ENCODE measurements at places on chromosomes 5 and 9.
A peak's percentile ranks its signal among the peaks of the same experiment; 100 is the strongest.

- DNase-seq: no peak
- H3K27me3 ChIP-seq: no peaks in the 10 kb centered on the region
- no peaks in the 10 kb centered on the region for H3K4me1 ChIP-seq
- H3K27ac ChIP-seq: no peak overlapping the region
- no peak overlapping the region for H3K4me3 ChIP-seq
- H3K36me3 ChIP-seq: no peaks in the 10 kb centered on the region
Observed at GRCh38 chr5:20956134-20956533, 968.1 kb upstream of the CDH18 start.

DNA sequence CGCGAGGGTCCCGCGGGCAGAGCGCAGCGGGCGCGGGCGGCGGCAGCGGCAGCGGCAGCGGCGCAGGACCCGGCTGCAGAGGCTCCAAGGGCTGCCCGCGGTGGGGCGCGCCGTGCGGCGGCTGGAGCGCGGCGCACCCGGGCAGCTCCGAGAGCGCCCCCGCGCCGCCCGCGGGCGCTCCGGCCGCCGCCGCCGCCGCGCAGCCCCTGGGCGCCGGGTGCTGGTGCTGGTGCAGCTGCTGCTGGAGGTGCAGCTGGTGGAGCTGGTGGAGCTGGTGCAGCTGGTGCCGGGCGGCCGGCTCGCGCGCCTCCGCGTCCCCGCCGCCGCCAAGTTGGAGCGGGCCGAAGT lies 644 bp downstream of the IER5L start:
- DNase-seq: peak; percentile 63
- H3K4me3 ChIP-seq: no peak overlapping the region
- peaks cover 6% of the 10 kb centered on the region for H3K4me1 ChIP-seq
- no peaks in the 10 kb centered on the region for H3K36me3 ChIP-seq
- no peak overlapping the region for H3K27ac ChIP-seq

GRCh38 chr9:19130436-19130835 lies 3.1 kb upstream of the PLIN2 start:
- no peak for DNase-seq

- peak overlapping the region; percentile 66 for H3K27ac ChIP-seq
- H3K4me1 ChIP-seq: peaks cover 24% of the 10 kb centered on the region
Observed at GRCh38 chr5:97164846-97165245, 18.2 kb downstream of the RIOK2 start.

DNA sequence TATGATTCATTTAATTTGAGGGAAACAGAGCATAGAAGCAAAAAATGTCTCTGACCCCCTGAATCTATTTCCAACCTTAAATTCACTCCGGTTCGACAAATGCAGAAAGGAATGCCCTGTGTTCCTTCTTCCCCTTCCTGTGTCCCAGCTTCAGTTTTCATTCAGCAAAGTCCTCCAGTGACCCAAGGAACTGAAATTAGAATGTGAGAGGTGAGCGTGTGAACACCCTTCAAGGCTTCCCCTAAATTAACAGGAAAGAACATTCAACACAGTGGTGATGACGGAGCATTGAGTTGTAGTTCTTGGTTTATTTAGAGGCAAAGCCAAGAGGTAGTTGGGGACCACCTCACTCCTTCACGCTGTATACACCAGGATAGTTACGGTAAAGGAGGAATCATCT lies 97.6 kb upstream of the CTSL start:
- no peaks in the 10 kb centered on the region for H3K27me3 ChIP-seq
- no peaks in the 10 kb centered on the region for H3K4me1 ChIP-seq
- no peak overlapping the region for H3K27ac ChIP-seq
- no peak overlapping the region for H3K4me3 ChIP-seq

DNA sequence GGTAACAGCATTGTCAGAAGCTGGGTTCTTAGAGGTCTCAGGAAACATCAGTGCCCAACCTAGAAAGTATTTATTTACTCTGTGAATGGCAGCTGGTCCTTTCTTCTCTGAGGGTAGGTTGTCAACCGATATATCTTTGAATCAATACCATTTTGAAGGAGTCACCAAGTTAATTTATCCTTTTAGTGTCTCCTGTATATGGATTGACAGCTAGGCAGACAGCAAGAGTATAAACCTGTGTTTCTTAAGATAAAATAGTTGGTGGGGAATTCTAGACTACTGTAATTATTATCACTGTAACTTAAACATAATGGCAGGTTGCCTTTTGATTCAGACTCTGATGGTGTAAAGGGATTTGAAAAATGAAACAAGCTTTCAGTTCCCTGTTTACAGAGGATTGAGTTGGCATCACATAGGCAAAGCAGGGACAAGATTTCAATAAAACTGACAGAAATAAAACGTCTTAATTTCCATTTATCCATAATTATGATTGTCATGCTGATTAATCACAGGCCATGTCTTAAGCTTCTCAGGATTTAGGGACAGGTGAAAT lies 190.8 kb upstream of the HAPLN1 start:
- no peaks in the 10 kb centered on the region for H3K4me1 ChIP-seq
- no peak overlapping the region for H3K27ac ChIP-seq
- no peak for DNase-seq
- H3K4me3 ChIP-seq: no peak overlapping the region
- no peaks in the 10 kb centered on the region for H3K36me3 ChIP-seq
- H3K27me3 ChIP-seq: no peaks in the 10 kb centered on the region

GRCh38 chr5:14870337-14871213 lies 1.0 kb downstream of the ANKH start:
- peak overlapping the region; percentile 98 for H3K4me3 ChIP-seq
- H3K27me3 ChIP-seq: no peaks in the 10 kb centered on the region
- H3K36me3 ChIP-seq: peaks cover 22% of the 10 kb centered on the region
- peak; percentile 57 for DNase-seq

DNA sequence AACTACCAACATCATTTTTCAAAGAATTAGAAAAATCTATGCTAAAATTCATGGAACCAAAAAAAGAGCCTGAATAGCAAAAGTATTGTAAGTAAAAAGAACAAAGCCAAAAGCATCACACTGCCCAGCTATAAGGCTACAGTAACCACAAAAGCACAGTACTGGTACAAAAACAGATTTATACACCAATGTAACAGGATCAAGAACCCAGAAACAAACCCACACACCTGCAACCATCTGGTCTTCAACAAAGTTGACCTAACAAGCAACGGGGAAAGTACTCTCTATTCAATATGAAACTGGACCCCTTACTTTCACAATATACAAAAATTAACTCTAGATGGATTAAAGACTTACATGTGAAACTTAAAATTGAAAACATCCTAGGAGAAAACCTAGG lies 94.2 kb upstream of the TARS1 start:
- no peak overlapping the region for H3K4me3 ChIP-seq
- no peak for DNase-seq
- peaks cover 9% of the 10 kb centered on the region for H3K27me3 ChIP-seq
- H3K4me1 ChIP-seq: no peaks in the 10 kb centered on the region

GRCh38 chr9:121607434-121608167 lies 43.8 kb upstream of the DAB2IP start:
- H3K27me3 ChIP-seq: peaks cover 63% of the 10 kb centered on the region
- no peak overlapping the region for H3K4me3 ChIP-seq
- H3K27ac ChIP-seq: no peak overlapping the region
- H3K4me1 ChIP-seq: peaks cover 3% of the 10 kb centered on the region
- DNase-seq: no peak

DNA sequence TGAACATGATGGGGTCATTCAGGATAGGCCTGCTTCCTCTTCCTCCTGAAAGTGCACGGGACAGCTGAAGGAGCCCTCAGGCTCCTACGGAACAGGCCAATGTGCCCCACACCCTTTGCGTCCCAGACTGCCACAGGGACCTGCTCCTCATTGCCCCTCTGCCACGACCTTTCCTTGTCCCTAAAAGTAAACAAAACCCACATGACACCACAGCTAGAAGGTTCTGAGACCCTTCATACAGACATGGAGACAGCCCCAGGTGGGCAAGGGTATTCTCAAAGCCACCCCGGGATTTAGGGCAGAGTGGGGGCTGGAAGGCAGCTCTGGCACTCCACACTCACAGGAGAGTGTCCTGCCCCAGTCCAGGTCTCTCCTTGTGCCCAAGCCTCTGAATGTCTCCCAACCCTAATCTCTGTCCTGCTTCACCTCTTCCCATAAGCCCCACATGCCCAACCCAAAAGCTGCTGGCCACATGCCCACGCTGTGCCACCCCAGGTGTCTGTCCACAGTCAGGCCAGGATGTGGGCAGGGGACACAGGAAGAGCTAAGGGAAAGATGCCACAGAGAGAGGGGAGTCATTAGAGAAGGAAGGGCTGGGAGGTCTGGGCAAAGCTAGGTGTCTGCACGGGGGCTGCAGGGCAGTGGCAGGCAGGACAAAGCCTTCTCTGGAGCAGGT lies 800 bp downstream of the AMBP start:
- peaks cover 14% of the 10 kb centered on the region for H3K27me3 ChIP-seq
- no peak overlapping the region for H3K4me3 ChIP-seq
- H3K27ac ChIP-seq: no peak overlapping the region
- no peaks in the 10 kb centered on the region for H3K36me3 ChIP-seq
- no peaks in the 10 kb centered on the region for H3K4me1 ChIP-seq

DNA sequence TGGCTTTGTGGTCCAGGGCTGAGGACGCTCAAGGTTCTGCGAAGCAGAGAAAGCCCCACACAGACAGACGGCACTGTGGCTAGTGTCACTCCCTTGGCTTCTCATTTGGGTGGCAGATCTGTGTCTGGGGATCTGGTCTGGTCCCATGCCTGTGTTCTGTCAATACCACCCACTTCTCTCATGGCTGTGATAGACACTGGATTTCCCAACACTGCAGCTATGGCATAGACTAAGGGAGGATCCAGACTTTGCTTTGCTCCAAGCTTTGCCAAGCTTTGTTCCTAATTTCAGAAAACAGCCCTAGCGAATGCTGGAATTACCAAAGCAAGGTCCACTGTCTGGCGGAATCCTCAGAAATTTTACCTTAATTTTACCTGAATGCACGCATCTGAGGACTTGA lies 62.1 kb downstream of the GADD45G start:
- H3K36me3 ChIP-seq: peaks cover 1% of the 10 kb centered on the region
- H3K27me3 ChIP-seq: peaks cover 8% of the 10 kb centered on the region
- no peak overlapping the region for H3K27ac ChIP-seq
- H3K4me3 ChIP-seq: no peak overlapping the region
- H3K4me1 ChIP-seq: peaks cover 3% of the 10 kb centered on the region
- no peak for DNase-seq

GRCh38 chr5:35308421-35308820 lies 78.1 kb upstream of the PRLR start:
- H3K27ac ChIP-seq: no peak overlapping the region
- no peaks in the 10 kb centered on the region for H3K36me3 ChIP-seq
- no peak for DNase-seq
- no peaks in the 10 kb centered on the region for H3K4me1 ChIP-seq

DNA sequence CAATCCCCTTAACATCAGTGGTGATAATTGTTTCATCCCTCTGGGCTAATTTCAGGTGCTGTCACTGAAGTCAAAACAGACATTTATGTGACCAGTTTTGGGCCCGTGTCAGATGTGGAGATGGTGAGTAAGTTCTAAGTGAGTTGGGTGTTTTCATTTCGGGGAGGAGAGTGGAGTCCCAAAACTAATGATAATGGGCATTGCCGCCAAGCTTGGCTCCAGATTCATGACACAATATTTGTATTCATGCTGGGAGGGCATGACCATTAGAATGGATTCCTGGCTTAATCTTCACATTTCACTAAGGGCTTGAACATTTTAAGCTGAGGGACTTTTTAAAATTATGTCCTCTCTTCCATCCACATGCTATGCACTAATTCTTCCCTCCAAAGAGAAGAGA lies 1.4 kb downstream of the GABRA6 start:
- no peak overlapping the region for H3K4me3 ChIP-seq
- H3K27ac ChIP-seq: no peak overlapping the region
- H3K36me3 ChIP-seq: no peaks in the 10 kb centered on the region
- no peak for DNase-seq
- H3K4me1 ChIP-seq: no peaks in the 10 kb centered on the region
- no peaks in the 10 kb centered on the region for H3K27me3 ChIP-seq

DNA sequence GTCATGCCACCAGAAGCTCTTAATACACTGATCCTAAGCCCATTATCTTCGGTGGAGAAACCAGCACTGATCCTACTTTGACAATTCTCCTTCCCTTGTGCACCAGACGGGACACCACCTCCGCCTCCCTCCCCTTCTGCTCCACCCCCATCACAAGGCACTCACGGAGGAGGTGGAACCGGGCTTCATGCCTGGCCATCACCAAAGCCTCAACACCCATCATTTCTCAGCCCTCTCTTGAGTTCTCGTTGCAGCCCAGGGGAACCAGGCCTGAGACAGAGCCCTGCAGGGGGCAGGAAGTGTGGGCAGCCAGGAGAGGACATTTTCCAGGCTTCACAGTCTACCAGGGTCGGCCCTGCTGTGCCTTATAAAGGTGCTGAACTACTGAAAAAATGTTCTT lies 160.5 kb downstream of the GOLPH3 start:
- no peak overlapping the region for H3K27ac ChIP-seq
- H3K27me3 ChIP-seq: no peaks in the 10 kb centered on the region
- H3K4me1 ChIP-seq: peaks cover 17% of the 10 kb centered on the region
- H3K4me3 ChIP-seq: no peak overlapping the region
- H3K36me3 ChIP-seq: no peaks in the 10 kb centered on the region
- no peak for DNase-seq

- H3K4me1 ChIP-seq: peaks cover 4% of the 10 kb centered on the region
- peak overlapping the region; percentile 80 for H3K4me3 ChIP-seq
- H3K36me3 ChIP-seq: no peaks in the 10 kb centered on the region
- peak overlapping the region; percentile 59 for H3K27ac ChIP-seq
Observed at GRCh38 chr9:97803167-97804058, 49.6 kb upstream of the FOXE1 start.

DNA sequence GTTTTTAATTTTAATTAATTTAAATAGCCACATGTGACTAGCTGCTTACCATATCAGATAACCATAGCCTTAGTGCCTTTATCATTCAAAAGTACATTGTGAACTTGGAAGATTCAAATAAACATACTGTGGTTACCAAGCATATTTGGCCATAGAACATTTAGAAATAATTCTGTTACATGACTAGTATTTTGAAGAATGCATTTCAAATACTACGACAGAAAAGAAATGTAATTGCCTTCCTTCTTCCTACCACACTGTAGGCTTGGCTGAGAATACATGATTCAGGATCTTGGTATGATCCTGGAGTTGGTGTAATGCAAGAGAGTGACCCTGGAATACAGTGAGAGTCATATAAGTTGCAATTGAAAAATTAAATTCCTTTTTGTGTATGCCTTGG lies 109.7 kb upstream of the PCA3 start:
- H3K4me3 ChIP-seq: no peak overlapping the region
- no peaks in the 10 kb centered on the region for H3K36me3 ChIP-seq

Measured in activated naive CD8-positive, alpha-beta T cell treated with anti-CD3 and anti-CD28 coated beads for 36 hours (primary cell).